ENCODE measurements at places on chromosomes 5 and 9.

DNA sequence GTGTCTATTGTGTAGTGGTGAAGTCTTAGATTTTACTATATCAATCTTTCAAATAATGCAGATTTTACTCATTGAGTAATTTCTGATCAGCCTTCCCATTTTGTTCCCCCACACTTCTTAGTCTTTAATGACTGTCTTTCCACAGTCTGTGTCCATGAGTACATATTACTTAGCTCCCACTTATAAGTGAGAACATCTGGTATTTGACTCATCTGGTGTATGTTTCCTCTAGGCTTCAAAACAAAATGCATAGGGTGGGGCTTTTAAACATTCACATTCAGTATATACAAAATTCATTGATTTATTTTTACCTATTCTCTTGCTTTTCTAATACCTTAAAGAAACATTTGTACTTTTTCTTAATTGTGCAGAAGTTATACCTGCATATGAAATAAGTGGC is 513.0 kb downstream of the MTRR start:
- no peak for DNase-seq

DNA sequence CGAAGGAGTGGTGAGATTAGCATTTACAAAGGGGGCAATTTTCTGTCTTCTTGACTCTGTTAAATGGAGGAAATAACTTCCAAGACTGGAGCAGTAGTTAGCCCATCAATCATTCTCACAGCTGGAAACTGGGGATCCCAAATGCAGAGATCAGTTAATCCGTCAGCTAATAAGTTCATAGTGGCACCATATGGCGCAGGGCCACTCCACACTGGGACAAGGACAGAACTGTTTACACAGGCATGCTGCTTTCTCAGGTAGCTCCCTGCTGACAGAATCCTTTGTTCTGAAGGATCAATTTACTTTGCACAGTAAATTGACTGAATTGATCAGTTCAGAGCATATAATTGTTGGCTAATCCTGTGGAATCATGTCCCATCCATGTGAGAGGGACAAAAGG is 395.7 kb downstream of the TMEM161B start:
- DNase-seq: no peak

- DNase-seq: no peak
Observed at GRCh38 chr5:43804723-43805122, 201.7 kb downstream of the NNT start.

DNA sequence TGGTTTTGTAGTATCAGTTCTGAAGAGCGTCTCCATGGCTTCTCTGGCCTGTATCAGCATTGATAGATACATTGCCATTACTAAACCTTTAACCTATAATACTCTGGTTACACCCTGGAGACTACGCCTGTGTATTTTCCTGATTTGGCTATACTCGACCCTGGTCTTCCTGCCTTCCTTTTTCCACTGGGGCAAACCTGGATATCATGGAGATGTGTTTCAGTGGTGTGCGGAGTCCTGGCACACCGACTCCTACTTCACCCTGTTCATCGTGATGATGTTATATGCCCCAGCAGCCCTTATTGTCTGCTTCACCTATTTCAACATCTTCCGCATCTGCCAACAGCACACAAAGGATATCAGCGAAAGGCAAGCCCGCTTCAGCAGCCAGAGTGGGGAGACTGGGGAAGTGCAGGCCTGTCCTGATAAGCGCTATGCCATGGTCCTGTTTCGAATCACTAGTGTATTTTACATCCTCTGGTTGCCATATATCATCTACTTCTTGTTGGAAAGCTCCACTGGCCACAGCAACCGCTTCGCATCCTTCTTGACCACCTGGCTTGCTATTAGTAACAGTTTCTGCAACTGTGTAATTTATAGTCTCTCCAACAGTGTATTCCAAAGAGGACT is 1.5 kb downstream of the GPR21 start:
- DNase-seq: no peak

DNA sequence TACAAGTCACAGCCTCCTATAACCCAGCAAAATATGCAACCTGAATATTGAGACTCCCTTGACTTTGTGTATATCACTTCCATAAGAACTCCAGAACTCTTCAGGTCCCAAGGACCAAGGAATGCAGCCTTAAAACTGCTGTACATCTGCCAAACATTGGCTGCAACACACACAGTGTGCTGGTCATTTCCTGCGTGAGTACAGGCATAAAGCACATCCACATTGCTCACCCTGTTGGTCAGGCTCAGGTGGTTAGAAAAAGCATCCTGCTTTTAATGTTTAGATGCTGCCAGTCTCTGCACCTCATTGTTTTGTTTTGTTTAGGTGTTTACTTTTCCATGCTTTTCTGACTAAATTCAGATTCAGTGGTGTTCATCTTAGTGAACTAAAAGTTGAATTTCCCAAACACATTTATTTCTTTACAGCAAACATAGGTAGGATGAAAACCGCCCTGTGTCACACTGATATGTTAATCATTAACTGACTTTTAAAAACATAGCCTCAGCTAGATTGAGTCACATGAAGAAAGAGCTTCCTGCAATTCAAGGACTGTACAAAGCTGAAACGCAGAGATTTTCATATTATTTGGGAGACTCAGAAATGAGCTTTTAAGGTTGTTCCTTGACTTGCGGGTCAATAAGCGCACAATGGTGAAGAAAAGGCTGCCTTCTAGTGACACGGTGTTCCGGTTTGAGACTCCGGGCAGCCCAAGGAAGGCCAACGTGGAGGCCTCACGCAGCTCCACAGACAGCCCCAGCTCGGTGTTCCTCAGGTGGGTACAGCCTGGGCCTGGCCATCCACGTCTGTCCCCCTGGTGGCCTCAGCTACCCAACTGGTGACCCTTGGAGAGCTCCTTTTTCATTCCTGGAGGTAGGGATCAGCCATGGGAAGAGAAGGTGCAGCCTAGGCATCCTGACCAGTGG is 52.2 kb upstream of the GRAMD2B start:
- DNase-seq: no peak

DNA sequence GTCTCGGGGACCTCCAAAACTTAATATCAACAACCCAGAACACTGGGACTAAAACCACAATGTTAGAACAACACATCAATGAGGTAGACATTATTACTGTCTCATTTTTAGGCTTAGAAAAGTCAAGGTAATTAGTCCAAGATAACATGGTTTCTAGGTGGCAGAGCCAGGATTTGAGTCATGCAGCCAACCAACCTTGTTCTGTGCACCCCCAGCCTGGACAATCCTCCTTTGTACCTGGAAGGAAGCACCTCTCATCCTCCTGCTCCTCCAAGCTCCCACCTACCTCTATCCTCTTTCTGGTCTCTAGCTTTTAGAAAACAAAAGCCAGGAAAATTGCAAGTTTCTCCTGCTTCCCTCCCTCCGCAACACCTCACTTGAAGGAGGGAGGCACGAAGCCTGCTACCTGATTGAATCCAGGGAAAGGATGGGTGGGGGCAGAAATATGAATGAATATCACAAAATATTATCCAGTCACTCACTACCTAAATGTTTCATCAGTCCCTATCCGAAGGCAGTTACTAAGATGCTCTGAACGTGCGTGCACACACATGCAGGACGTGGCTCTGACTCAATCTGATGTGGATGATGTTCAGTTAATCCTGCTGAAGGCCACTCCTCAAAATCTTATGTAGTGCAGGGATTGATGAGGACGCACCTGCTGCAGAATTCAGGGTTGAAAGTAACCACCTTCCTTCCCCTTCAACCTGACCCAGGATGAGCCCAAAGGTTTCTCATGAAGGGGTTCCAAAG is 26.3 kb upstream of the TTC1 start:
- DNase-seq: no peak

DNA sequence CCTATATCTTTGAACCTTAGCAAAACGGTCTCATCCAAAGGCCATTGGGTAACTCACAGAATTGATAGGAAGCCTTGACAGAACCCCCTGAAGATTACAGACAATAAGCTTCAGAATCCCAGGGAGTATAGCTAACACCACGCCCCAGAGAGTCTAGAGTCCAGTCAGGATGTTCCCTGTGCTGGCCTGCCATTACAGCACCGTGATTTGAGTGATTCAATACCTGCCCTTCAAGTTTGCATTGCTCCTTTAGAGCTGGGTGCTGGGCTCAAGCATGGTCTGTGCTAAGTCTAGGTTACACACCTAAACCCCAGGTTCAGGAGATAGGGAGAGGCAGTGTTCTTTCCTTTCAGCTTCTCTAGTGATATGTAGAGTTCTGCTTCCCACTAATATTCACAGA is 90.5 kb downstream of the RASEF start:
- no peak for DNase-seq

DNA sequence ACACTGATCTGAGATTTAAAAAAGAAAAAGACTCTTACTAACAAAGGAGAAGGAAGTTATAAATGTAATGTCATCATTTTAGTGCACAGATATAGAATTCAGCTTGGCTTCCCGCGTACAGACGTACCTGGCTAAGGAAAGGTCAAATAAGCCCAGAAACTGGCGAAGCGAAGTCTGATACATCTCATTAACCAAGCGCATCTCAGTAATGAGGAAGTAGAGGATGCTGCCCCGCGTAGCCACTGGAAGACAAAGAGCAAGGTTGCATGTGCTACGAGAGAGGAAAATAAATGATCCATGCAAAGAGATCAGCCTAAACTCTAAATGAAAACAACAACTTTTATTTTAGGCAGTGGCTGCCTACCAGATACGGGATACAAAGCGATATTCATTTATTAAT is 208.8 kb downstream of the DNAH5 start:
- no peak for DNase-seq

- DNase-seq: no peak
Observed at GRCh38 chr5:60493372-60493771, 206.6 kb downstream of the DEPDC1B start.

DNA sequence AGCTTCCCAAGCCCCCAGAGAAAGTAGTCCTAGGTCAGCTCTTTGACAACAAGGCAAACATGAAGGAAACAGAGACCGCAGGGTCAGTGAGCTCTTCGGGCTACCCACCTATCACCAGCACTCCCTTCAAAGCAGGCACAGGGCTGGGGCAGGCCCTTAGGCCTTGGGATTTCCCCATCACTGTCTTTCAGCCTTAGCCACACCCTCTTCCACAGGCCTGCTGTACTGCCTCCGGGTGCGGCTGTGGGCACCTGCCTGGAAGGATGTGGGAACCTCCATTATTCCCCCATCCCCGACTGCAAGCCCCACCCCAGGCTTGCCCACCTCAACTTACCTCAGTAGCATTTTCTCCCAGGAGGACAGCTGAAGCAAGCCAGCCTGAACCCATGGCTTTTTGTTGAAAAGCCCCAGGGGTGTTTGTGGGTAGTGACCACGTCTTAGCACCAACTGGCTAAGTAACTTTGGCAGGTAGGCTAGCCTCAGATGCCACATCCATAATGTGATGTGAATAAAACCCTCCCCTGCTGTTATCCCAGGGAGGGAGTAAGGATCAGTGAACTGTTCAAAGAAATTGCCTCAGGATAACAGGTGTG is 100.2 kb downstream of the PIK3R1 start:
- DNase-seq: no peak

- no peak for DNase-seq
Observed at GRCh38 chr9:82106536-82106935, 118.0 kb downstream of the SPATA31D1 start.
